ENCODE measurements at places on chromosomes 1 and 21.

DNA sequence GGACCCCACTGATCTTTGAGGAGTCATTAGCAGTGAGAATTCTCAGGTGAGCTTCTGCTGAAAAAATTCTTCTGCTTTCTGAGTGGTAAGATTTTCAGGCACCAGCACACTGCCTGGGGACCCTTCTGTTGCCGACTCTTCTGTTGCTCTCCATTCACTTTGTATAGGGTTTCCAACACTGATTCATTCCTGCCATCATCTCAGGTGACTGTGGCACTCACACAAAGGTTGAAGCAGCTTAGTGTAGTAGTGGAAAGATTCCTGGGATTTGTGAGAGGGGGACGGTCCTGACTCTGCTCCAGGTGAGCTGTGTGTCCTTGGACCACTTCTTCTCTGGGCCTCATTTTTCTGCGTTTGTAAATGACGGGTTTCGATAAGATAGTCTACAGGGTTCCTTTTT lies 9.4 kb downstream of the UTP11 start:
- no peak for DNase-seq

DNA sequence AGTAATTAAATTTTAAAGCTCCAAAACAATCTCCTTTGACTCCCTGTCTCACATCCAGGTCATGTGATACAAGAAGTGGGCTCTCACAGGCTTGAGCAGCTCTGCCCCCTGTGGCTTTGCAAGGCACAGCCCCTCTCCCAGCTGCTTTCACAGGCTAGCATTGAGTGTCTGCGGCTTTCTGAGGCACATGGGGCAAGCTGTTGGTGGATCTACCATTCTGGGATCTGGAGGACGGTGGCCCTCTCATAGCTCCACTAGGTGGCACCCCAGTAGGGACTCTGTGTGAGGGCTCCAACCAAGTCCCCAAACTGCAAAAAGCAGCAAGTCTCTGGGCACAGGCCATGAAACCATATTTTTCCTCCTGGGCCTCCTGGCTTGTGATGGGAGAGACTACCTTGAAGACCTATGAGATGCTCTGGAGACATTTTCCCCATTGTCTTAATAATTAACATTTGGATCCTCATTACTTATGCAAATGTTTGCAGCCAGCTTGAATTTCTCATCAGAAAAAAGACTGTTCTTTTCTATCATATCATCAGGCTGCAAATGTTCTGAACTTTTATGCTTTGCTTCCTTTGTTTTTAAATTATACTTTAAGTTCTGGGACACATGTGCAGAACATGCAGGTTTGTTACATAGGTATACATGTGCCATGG lies 554.1 kb upstream of the OLFM3 start:
- DNase-seq, result no peak

DNA sequence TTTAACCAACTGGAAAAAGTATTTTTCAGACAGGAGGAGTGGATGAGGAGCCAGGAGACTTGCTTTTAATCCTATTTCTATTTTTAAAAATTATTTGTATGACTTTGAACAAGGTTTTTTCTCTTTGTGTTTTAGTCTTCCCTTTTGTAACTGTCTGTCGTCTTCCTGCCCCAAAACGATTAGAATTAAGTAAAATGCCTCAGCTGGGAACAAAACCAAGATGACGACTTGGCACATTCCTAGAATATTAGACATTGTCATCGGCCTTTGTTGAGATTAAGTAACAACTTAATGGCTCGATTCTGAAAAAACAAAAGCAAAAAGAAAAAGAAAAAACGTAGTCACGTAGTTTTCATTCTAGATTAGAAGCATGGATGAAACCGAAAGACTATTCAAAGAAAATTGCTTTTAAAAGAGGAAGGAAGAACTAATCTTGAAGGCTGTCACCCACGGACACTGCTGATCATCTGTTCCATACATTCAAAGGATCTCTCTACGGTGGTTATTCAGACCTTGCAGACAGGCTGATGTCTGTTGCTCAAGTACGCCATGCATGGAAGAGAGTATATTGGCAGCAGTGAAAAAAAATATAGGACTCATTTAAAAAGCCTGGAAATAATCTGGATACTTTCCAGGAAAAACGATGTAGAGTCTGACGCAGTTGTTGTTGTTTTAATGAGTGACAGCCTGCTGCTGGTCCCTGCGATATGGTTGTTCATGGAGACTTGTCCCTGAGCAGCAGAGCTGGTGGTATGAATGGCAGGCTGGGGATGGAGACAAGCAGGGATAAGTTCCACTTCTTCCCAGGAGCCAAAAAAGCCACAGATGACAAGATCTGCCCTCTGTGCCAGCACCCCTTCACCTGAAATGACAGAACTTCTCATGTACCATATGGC lies 16.8 kb downstream of the GNG4 start:
- DNase-seq, result no peak

GRCh38 chr1:214002060-214002459 lies 14.3 kb downstream of the PROX1 start:
- no peak for DNase-seq

DNA sequence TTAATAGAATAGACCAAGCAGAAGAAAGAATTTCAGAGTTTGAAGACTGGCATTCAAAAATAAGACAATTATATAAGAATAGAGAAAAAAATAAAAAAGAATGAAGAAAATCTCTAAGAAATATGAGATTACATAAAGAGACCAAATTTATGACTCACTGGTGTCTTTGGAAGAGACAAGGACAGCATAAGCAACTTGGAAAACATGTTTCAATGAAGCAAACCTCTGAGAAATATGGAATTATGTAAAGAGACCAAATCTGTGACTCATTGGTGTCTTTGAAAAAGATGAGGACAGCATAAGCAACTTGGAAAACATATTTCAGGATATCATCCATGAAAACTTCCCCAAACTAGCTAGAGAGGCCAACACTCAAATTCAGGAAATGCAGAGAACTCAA lies 60.4 kb upstream of the LYPLAL1 start:
- DNase-seq, result no peak
